Left lobe of liver (tissue), 2 donors: ENCODE measurements at places on chromosomes 1 and 21. TPM values are rescaled to one million over a fixed set of nuclear protein-coding genes. Genes with fewer than 3 reads are reported as not detected.
A peak's percentile ranks its signal among the peaks of the same experiment; 100 is the strongest.

DNA sequence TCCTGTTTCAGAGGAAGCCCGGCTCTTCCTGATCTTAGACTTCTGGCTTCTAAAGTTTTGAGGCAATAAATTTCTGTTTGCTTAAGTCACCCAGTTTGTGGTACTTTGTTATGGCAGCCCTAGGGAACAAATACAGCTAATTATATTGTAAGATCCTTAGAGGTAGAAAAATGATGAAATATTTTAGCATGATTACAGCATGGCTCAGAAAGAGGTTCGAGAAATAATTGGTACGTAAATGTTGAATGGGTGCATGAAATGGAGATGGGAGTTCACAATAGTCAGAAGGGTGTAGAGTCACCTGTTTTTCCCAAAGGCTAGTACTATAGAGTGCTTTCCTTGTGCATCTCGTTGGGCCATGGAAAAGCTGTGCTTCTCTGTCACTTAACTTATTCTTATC is 123.5 kb downstream of the RUNX1 start:
- no peak for DNase-seq

DNA sequence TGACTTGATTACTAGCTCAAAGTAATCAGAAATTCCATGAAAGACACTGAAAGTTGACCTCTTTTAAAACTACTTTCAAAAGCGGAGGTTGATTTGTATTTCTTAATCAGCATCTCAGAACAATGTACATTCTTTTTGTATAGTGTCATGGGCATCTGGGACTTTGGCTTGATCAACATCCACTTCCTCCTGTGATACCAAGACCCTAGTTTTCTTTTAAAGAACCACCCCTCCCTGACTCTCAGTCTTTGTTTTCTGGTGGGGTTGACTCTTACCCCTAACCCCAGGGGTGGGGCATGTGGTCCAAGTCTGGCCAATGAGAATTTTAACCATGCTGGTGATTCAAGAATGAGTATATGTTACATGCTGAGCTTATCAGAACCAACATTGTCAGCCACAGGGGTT is 21.7 kb upstream of the IRF2BP2 start:
- no peak for DNase-seq

- no peak for DNase-seq
Measured at GRCh38 chr1:190429141-190429540, 48.5 kb downstream of the BRINP3 start.

DNA sequence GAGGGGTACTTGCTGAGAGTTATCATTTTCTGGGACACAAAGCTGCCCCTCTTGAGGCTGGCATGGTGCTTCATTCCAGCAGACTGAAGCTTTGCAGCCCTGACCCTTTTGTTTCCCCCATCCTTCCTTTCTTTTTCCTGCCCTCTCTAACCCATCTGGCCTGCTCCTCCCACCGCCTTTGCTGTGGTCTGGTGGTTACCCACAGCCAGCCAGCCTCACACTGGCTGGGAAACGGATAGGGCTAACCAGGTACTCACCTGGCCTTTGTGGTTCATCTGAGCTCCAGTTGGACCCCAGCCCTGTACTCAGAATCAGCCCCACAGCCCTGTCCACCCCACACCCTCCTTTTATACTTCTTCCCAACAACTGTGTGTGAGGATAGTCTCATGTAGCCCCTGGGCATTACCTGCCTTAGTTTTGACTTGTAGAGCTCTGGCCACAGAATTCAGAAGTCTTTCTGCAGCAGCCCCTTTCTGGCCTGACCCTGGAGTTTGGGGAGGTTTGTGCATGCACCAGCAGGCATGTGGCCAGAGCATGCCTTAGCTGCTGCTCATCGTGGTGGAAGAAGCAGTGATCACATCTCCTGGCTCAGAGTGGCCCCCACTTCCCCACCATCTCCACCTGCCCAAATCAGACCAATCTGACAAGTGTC is 138.0 kb downstream of the TRABD2B start:
- peak; percentile 33 for DNase-seq

GRCh38 chr1:18972991-18973390 is 16.5 kb upstream of the IFFO2 start:
- no peak for DNase-seq

- DNase-seq, result no peak
Measured at GRCh38 chr1:12851779-12852178, 3.3 kb upstream of the HNRNPCL1 start.

GRCh38 chr1:183101081-183101480 is 77.9 kb downstream of the LAMC1 start:
- DNase-seq, result no peak

DNA sequence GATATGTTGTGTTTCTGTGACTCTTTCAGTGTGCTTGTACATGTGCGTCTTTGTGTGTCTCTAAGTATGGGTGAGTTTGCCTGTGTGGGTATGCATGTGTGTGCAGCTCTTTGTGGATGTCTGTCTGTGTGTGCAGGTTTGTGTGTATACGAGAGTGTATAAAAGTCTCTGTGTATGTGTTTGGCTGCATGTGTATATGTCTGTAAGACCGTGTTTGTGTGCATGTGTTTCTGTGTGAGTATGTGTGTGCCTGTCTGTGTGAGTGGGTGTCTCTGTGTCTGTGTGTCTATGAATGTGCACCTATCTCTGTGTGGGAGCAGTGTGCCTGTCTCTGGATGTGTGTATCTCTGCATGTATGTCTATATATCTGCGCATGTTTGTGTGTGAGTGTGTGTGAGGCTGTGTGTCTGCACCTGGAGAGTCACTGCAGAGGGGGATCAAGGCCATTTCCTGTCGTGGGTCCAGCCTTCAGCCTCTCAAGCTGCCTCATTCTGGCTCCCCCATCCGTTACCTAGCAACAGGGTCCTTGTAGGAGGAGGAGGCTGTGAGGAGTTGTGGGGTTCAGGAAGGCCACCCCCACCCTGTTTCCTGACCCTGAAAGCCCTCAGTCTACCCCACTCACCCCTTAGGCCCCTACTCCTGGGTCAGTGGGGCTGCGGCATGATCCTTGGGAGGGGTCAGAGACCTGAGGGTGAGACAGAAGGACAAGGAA is 10.4 kb downstream of the FGR start:
- DNase-seq, result no peak

DNA sequence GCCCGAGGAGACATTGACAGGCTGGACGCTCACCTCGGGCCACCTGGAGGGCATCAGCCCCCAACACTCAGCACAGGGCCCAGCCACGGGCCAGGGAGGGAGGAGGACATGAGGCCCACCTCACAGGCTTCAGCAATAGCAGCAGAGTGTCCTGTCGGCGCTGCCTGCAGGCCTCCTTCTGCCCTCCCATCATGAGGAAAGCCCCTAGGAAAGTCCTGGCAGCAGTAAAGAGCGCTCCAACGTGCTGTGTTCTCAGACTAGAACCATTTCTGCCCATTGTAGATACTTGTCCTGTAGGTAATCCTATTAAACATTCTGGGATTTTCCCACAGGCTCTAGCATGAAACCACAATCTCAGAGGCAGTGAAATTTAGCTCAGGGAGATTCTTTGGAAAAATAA is 62.0 kb upstream of the GALNT2 start:
- no peak for DNase-seq

DNA sequence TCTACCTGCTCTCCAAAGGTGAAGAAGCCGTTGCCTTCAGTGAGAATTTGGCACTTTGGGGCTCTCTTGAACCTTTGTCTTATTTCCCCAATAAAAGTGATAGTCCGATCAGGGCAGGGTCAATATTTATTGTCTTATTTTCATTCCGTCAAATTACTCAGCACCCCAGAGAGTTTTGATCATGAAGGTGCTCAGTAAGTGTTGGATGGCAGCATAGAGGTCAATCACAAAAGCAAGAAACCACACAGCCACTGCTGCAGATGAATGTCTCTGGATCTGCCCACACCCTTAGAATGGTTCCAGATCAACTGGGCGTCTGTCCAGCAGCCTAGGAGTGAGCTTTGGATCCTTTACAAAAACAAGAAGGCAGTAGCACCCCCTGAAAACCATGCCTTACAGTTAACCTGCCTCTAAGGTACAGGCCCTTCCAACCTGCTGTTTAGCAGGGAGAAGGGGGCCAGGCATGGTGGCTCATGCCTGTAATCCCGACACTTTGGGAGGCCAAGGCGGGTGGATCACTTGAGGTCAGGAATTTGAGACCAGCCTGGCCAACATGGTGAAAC is 97.3 kb downstream of the PSMG1 start:
- no peak for DNase-seq

DNA sequence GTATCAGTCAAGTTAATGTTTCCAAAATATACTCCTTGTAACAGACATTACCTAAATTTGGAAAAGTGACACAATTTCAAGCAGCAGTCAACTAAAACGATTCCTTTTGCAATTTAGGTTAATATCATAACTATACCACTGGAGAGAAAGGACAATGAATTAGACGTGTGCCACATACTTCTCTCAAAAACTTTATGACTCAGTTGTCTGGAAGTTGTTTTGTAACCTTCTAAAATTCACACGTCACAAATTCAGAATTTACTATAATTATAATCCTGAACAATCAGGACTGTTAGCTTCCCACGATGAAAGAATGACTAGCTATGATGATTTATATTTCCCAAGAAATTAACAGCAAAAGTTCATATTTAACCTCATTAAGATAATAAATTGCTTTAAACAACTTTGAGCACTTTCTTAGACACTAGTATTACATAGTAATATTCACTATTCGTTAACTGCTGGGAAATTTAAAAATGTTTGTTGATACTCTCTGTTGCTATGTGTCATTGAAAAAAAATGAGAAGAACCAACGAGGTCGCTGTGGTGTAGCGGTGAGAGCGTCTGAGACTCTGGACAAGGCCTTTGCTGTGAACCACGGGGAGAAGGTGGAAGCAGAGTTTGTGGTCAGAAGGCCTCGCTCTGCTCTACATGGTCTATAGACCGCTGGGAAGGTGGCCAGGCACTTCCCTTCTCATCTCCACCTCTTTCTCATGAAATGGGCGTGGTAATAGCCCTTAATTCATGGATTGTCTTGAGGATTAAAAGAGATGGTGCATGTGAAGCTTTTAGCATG is 27.9 kb upstream of the BATF3 start:
- no peak for DNase-seq

- DNase-seq, result no peak
Measured at GRCh38 chr1:232923739-232924386, 26.5 kb upstream of the NTPCR start.

DNA sequence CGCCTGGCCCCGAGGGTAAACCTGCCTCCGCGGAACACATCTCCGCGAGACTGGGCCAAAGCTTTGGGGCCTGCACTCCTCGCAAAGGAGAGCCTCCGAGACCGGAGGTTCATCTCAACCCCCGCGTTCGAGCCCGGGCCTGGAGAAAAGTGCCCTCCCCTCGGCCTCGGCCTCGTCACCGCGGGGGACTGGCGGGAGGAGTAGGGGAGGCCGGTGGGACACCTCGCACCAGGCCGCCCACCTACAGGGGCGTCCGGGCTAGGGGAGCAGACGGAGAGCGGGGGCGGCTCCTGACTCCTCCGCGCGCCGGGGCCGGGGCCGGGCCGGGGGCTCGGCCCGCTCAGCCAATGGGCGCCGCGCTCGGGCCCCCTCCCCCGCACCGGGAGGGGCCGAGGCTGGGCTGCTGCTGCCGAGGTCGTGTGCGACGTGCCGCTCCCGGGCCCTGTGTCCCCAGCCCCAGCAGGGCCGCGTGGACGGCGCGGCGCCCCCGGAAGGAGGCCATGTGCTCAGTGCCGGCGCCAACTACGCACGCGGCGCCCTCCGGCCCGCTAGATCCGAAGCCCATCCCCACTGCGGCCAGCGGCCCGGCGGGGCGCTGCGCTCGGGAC is 684 bp downstream of the SLC2A1 start:
- DNase-seq, result peak; percentile 67

DNA sequence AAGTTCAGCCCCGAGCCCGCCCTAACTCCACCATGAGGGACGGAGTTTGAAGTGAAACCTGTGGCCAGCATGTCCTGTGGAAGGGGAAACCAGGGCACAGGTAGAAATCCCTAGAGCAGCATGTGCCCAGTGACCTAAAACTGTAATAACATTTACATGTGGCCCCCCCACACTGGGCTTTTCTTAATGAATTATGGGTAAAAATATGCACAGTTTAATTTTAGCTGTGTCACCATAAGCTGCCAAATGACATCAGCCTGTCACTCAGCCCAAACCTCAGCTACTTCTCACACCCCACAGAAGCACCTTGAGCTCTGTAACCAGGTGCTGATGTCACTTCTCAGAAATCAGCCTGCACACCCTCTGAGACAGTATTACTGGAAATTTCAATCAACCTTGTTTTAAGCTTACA is 50.0 kb upstream of the SLC19A1 start:
- no peak for DNase-seq

GRCh38 chr1:234970401-234970730 is 158.3 kb downstream of the TOMM20 start:
- DNase-seq, result peak; percentile 24

DNA sequence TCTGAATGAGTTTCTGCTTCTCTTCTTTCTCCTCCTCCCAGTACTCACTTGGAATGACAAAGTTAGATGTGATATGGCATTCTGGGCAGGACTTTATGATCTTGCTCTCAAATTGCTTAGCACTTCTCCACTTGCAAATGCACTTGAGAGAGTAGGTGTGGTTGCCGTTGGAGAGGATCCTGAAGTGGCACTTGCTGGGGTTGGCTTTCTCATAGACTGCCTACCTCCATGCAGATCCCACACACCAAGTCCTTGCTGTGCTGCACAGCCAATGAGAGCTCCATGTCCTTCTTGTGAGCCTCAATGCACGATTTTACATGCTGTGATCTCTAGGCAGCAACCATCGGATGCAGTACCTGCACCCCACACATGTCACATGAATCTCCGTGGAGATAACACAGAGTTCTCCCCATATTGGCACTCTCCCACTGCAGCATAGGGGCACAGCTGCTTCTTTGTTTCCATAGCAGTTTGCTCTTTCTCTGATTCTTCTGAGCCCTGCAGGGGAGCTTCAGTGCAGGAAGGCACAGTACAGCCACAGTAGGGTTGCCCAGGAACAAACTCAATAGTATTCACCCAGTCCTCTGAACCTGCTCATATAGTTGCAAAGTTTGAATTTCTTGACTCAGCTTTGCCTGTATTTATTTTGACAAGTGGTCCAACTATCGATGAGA is 45.2 kb downstream of the ZNF691 start:
- no peak for DNase-seq

DNA sequence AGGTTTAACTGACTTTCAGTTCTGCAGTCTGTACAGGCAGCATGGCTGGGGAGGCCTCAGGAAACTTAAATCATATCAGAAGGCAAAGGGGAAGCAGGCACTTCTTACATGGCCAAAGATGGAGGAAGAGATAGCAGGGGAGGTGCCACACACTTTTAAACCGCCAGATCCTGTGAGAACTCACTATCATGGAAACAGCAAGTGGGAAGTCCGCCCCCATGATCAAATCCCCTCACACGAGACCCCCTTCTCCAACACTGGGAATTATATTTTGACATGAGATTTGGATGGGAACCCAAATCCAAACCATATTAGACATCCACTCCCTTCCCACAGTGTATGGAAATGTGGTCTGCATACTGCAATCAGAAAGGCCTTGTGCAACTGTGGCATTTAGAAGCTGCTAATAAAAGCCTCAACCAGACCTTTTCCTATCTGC is 148.2 kb downstream of the FCRL5 start:
- DNase-seq, result no peak

GRCh38 chr1:25817840-25818501 is 1.8 kb upstream of the MTFR1L start:
- peak; percentile 44 for DNase-seq

GRCh38 chr1:18284805-18285537 is 177.4 kb downstream of the IGSF21 start:
- no peak for DNase-seq

Gene C1orf116
- 0.55 TPM for total RNA-seq

Gene NBPF6
- total RNA-seq, result not detected

Gene HCRTR1
- not detected for total RNA-seq

Gene SMCP
- total RNA-seq, result not detected

Gene AQP10
- total RNA-seq, result not detected

Gene TRIM63
- total RNA-seq, result 0.20 TPM

Gene ADGRL4
- total RNA-seq, result 2.7 TPM
